ENCODE measurements at places on chromosomes 13 and 19. TPM values are rescaled to one million over a fixed set of nuclear protein-coding genes. Genes with fewer than 3 reads are reported as not detected.

Gene FXYD7
- total RNA-seq, result 0.80 TPM

Gene RNF113B
- not detected for total RNA-seq

Gene CCL25
- total RNA-seq, result not detected

Gene KCNN4
- 26.6 TPM for total RNA-seq

DNA sequence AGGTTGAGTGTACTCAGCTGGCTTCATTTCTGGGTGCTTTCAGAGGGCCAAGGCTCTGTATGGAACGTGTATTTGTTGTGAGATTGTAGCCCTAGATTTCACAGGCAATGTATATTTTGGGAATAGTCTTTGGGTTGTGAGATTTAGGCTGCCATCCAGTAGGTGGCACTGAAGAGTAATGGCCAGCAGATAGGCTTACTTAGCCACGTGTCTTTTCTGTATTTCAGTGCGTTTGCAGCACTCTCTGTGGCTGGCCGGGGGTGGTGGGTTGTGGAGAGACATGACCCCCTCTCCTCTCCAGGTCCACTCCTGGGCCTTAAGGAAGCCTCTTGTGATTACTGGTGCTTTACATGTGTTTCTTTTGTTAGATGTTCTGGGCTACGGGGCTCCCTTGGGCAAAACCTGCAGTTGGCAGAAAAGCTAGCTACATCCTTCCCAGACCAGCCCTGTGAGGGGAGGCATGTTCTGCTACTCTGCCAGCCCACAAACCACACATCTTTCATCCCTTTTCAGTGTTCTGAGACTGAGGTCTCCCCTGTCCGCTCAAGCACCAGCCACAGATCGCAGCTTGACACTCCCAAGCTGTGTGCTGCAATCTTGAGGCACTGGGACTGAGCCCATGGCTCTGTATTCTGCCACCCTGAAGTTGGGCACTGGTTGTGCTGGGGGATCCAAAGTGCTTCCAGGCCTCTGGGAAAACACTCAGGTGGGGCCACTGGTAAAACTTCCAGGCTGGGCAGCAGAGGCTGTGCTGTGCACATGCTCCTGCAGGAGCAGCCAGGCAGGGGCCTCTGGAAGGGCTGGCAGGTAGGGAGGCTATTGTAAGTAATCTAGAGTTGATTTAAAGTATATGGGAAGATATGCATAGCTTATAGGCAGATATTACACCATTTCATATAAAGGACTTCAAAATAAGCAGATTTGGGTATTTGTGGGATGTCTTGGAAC lies 1096.8 kb upstream of the PCDH20 start:
- H3K4me1 ChIP-seq, result no peaks in the 10 kb centered on the region
- H3K36me3 ChIP-seq, result no peaks in the 10 kb centered on the region
- no peaks in the 10 kb centered on the region for H3K27me3 ChIP-seq
- H3K27ac ChIP-seq, result no peak overlapping the region
- peak; percentile 1 for DNase-seq
- no peak overlapping the region for H3K4me3 ChIP-seq

- H3K4me3 ChIP-seq, result no peak overlapping the region
- no peak overlapping the region for H3K27ac ChIP-seq
- no peaks in the 10 kb centered on the region for H3K4me1 ChIP-seq
- H3K36me3 ChIP-seq, result no peaks in the 10 kb centered on the region
- no peaks in the 10 kb centered on the region for H3K27me3 ChIP-seq
Measured at GRCh38 chr13:109593230-109593629, 193.2 kb downstream of the IRS2 start.

GRCh38 chr13:85509512-85509911 lies 289.7 kb downstream of the SLITRK6 start:
- no peaks in the 10 kb centered on the region for H3K27me3 ChIP-seq
- H3K27ac ChIP-seq, result no peak overlapping the region
- no peak for DNase-seq
- no peaks in the 10 kb centered on the region for H3K4me1 ChIP-seq
- H3K4me3 ChIP-seq, result no peak overlapping the region
- no peaks in the 10 kb centered on the region for H3K36me3 ChIP-seq

- no peaks in the 10 kb centered on the region for H3K27me3 ChIP-seq
- H3K27ac ChIP-seq, result no peak overlapping the region
- H3K4me1 ChIP-seq, result peaks cover 5% of the 10 kb centered on the region
- DNase-seq, result peak; percentile 9
- peaks cover 49% of the 10 kb centered on the region for H3K36me3 ChIP-seq
Measured at GRCh38 chr13:52428295-52428694, 22.1 kb downstream of the VPS36 start.

DNA sequence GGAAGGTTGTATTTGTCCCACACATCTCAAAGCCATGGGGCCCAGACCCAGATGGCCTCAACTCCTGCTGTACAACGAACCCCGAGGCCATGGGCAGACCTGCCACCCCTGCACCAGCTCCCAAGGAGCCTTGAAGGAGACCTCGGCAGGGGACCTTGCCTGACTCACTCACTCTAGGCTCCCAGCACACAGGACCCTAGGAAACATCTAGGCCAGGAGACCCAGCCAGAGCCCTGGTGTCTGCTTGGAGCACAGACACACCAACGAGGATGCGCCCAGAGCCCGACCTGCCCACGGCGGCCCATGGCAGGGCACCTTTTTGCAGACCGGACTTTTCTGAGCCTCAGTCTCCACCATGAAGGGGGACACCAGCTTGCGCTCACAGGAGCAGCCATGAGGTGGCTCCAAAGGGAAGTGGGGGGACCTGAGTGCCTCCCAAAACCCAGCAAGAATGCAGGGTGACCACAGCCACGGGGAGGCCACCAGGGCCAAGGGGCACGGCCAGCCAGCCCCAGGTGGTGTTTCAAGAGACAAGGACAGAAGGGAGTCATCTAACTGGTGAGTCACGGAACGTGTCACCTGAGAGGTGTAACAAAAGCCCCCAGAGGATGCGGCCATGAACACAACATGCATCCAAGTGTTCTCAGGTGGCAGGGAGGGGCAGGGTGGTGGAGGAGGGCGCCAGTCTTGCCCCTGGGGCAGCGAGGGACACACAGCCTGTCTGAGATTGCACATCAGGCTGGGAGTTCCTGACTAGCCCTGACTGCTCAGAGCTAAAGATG lies 4.9 kb upstream of the CERS1 start:
- no peak overlapping the region for H3K4me3 ChIP-seq
- no peak overlapping the region for H3K27ac ChIP-seq
- H3K4me1 ChIP-seq, result peaks cover 60% of the 10 kb centered on the region
- no peaks in the 10 kb centered on the region for H3K27me3 ChIP-seq
- H3K36me3 ChIP-seq, result peaks cover 50% of the 10 kb centered on the region

DNA sequence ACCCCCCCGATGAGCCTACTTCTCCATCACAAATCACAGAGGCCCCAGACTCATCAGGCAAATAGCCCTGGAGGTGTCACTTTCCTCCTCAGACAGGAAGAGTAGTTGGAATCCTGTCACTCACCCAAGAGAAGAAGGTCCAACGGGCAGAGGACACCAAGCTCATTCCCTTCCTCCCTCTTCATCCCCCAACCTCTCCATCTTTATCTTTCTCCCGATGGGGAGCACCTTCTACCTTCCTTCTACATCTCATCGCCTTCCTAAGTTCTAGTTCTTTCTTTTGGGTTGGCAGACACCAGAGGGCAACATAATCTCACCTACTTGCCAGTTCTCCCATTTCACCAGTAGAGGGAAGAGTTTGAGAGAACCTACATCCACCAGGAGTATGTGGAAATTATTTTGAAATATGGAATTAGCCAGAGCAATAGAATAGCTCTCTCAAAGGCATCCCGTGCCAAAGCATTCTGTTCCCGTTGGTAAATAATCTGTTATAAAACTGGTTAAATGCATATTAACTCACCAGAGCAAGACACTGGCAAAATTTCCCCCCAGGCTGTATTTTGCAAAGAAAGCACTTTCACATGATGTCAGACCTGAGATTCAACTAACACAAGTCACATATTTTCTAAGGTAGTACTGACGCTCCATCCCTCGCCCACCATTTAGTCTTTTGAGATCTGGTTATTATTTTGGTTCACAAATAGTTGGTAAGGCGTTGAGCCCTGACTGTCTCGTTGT lies 55.0 kb downstream of the ZIC5 start:
- H3K4me1 ChIP-seq, result no peaks in the 10 kb centered on the region
- H3K27ac ChIP-seq, result no peak overlapping the region
- no peak overlapping the region for H3K4me3 ChIP-seq
- DNase-seq, result peak; percentile 61
- H3K27me3 ChIP-seq, result peaks cover 13% of the 10 kb centered on the region

- no peaks in the 10 kb centered on the region for H3K4me1 ChIP-seq
- DNase-seq, result no peak
- H3K36me3 ChIP-seq, result no peaks in the 10 kb centered on the region
- H3K27me3 ChIP-seq, result no peaks in the 10 kb centered on the region
- no peak overlapping the region for H3K27ac ChIP-seq
Measured at GRCh38 chr13:59133903-59134302, 1029.8 kb downstream of the DIAPH3 start.

- H3K4me3 ChIP-seq, result no peak overlapping the region
- no peaks in the 10 kb centered on the region for H3K27me3 ChIP-seq
- no peaks in the 10 kb centered on the region for H3K4me1 ChIP-seq
- no peaks in the 10 kb centered on the region for H3K36me3 ChIP-seq
Measured at GRCh38 chr13:37617173-37617572, 18.6 kb upstream of the POSTN start.

DNA sequence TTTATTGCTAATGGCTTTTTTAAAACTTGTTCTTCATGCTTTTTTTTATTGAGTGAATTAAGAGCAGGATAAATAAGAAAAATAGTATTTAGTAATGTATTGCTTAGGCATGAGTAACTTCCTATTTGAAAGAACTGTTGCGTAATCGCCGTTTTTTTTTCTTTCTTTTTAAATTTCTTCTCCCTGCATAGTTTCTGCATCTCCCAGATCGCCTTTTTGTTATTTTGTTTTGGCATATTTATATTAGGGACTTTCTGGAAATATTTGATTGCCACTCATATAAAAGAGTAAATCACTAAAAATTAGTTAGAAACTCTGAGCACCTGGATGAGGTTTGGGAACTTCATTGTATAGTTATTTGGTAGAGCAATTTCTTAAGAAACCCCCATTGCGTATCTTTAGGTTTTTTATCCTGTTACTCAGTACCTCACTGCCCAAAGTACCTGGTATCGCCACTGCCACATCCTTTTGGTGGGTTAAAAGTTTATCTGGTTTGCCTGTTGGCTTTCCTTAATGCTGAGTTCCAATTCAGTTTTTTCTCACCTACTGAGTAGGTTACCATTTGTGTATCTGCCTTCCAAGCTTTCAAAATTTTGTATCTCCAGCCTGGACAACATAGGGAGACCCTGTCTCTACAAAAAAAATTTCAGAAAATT lies 36.2 kb upstream of the LPAR6 start:
- no peak overlapping the region for H3K27ac ChIP-seq
- no peak for DNase-seq
- H3K4me3 ChIP-seq, result no peak overlapping the region
- H3K36me3 ChIP-seq, result no peaks in the 10 kb centered on the region
- H3K4me1 ChIP-seq, result no peaks in the 10 kb centered on the region

DNA sequence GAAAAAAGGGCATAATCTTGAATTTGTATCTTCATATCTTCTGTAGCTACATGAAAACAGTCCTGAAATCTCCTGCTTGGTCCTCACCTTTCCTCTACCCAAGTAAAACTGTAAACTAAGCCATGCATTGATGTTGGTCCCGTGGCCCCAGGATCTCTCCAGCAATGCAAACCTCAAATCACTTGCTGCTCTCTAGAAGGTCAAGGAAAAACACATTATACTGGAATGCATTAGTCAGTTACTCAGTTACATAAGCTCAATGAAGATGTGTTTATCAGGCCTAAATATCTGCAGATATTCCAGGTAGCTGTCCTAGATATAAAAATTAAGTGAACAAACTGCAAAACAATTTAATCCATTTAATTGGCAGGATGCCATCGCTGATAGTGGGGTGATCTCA lies 261.8 kb downstream of the ABCC4 start:
- no peak overlapping the region for H3K27ac ChIP-seq
- peaks cover 60% of the 10 kb centered on the region for H3K36me3 ChIP-seq
- H3K4me1 ChIP-seq, result no peaks in the 10 kb centered on the region
- no peak for DNase-seq

DNA sequence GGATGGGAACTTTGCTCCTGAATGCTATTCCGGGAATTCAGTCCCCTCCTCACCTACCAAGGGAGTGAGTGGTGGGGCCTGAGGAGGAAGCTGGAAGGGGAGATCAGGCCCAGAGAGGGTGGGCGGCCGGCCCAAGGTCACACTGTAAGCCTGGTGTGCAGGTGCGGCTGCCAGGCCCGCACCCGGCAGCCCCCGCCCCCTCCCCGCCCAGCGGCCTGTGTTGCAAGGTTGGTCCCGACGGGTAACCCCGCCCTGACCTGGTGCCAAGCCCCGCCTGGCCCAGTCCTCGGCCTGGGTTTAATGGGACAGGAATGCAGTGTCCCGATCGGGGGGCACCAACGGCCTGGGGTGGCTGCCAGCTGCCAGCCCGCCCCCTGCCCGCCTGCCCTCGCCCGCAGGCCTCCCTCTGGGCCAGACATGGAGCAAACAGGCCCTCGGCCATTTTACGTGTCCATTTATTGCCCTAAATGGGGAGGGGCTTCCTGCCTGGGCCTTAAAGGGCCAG lies 5.5 kb downstream of the ZBTB7A start:
- DNase-seq, result no peak
- no peaks in the 10 kb centered on the region for H3K27me3 ChIP-seq
- peaks cover 36% of the 10 kb centered on the region for H3K4me1 ChIP-seq
- H3K36me3 ChIP-seq, result peaks cover 70% of the 10 kb centered on the region

DNA sequence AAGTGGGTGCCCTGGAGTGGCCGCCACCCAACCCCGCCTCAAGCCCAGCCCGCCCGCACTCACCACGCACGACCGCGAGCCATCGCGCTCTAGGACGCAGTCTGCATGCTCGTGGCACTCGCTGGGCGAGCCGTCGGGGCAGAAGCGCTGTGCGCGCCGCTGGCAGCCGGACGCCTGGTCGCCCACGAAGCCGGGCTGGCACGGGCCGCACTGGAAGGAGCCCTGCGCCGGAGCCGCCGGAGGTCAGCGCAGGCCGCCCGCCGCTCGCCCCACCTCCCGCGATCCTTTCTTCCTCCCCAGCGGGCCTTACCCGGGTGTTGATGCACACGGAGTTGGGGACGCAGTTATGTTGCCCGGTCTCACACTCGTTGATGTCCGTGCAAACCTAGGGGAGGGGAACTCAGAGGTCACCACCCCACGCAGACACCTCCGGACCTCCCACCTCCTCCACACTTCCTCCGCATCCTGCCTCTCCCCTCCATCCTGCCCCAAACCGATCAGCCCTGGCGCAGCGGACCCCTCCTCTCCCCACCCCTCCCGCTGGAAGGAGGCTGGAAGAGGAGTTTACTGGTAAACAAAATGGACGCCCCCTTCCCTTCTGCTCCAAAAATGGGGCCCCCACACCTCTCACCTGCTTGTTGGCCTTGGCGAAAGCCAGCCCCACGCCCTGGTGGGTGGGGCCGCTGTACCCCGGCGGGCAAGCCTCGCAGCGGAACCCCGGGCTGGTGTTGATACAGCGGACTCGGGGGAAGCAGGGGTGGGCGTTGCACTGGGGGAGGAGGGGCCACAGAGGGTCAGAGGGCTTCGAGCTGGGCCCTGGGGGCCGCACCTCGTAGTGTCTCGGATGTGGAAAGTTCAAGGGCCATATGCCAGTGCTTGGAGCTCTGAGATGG lies 2.3 kb downstream of the COMP start:
- DNase-seq, result no peak
- H3K36me3 ChIP-seq, result no peaks in the 10 kb centered on the region
- H3K27me3 ChIP-seq, result peaks cover 51% of the 10 kb centered on the region
- no peak overlapping the region for H3K4me3 ChIP-seq
- H3K4me1 ChIP-seq, result peaks cover 8% of the 10 kb centered on the region
- H3K27ac ChIP-seq, result no peak overlapping the region

- no peak overlapping the region for H3K27ac ChIP-seq
- DNase-seq, result peak; percentile 12
- H3K36me3 ChIP-seq, result no peaks in the 10 kb centered on the region
- no peak overlapping the region for H3K4me3 ChIP-seq
- no peaks in the 10 kb centered on the region for H3K4me1 ChIP-seq
Measured at GRCh38 chr13:42720113-42720857, 61.1 kb upstream of the FAM216B start.

Data from K562 (cell line).